ENCODE measurements at places on chromosomes 5 and 9.

GRCh38 chr5:96597438-96598020 is 64.6 kb upstream of the CAST start:
- DNase-seq, result no peak

DNA sequence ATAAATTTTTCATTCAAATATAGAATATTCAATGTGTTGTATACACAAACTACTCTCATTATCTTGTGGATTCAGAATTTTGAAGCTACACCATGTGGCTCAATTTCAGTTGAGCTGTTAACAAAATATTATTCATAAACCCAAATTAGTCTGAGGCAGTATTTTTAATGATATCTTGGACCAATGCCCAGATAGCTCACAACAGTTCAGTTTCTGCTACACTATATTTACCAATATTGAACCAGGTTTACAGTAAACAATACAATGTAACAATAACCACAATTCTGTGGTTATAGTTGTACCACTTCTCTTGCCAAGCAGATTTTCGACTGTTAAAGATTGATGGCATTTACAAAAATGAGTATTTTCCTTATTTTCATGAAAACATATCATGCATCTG is 99.9 kb downstream of the SSBP2 start:
- no peak for DNase-seq

DNA sequence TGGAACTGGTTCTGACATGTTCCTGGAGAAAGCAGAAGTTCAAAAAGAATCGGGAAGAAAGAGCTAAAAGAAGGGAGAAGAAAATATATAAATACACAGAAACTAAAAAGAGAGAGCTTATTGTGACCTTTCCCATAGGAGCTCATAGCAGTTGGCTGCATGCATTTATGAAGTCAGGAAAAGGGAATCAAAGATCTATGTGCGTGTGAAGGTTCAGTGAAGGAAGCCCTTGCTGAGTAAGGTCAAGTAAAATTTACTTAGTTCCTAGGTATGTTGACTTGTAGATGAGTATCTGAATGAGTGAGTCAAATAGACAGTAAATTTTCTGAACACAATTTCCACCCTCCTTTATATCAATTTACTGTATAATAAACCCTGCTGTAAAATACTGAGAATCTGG is 632.5 kb downstream of the SLCO4C1 start:
- no peak for DNase-seq

GRCh38 chr5:16852251-16853005 is 83.7 kb downstream of the MYO10 start:
- DNase-seq, result no peak

- no peak for DNase-seq
Measured at GRCh38 chr9:131869348-131869747, 129.5 kb upstream of the RAPGEF1 start.

- DNase-seq, result no peak
Measured at GRCh38 chr9:94933511-94933828, 207.0 kb downstream of the AOPEP start.

DNA sequence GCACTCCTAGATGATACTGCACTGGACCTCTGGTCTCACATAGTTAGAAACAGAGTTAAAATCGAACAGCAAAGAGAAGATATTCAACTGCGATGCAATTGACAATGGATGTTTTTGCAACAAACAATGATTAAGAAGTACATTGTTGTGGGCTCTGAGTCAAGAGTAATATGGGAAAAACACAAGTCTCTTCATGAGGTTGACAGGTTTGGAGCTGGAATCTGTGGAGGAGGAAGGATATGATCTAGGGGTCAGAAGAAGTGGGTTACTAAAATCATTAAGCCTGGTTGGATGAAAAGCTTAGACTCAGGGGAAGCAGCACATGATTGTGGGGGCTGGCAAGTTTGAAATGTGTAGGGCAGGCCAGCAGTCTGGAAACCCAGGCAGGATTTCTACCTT is 53.1 kb downstream of the PDCD1LG2 start:
- DNase-seq, result no peak

DNA sequence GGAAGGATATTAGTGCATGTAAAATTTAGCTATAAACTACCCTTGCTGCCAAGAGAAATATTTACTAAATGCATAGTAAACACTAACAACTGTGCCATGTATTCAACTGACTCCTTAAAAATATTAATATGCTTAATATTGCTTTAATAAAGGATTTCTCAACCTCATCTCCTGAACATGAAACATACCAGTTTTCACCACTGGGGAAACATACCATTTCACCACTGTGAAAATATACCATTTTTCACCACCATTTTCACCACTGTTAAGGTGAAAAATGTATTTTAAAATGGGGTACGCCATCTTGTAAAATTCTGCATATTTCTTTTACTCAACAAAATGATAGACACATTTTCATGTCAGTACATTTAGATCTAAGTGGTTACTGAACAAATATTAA is 4.5 kb downstream of the RAB14 start:
- no peak for DNase-seq

DNA sequence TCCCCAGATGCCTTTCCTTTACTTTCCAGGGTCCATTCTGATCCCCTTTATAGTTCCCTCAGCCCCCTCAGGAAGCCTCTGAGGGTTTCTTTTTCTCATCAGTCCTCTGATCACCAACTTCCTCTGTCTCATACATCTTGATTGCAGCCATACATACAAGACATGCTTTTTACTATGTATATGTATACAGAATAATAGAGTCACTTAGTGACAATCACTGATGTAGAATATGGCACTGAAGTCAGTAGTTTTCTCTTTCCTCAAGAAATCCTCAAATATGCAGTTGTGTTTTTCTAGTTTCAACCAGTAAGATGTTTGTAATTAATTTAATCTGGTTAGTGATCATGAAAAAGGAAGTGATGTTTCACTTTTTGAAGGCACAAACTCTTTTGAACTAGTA is 364.1 kb downstream of the MAN2A1 start:
- DNase-seq, result no peak

DNA sequence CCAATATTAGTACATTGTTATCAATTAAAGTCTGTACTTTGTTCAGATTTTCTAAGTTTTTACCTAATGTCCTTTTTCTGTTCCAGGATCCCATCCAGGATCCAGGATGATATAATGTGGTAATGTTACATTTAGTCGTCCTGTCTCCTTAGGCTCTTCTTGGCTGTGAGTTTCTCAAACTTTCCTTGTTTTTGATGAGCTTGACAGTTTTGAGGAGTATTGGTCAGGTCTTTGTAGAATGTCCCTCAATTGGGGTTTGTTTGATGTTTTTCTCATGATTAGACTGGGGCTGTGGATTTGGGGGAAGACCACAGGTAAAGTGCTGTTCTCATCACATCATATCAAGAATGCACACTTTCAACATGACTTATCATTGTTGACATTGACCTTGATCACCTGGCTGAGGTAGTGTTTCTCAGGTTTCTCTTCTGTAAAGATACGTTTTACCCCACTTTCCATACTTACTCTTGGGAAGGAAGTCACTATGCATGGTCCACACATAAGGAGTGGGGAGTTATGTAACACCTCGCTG is 9.6 kb downstream of the NDFIP1 start:
- DNase-seq, result no peak

DNA sequence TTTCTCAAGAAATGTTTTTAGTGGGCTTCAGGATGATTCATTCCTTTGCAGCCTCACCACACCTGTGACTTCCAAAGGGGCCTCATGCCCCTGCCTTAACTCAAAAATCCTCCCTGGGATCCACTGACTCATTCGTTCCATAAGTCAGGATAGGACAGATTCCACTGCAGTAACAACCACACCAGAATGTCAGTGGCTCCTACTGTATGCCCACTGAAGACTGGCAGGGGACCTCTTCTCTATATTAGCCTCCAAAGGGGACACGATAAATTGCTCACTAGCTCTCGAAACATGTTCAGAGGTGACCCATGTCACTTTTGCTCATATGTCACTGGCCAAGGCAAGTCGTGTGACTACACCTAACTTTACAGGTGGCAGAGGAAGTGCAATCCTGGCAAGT is 25.7 kb upstream of the LHX2 start:
- DNase-seq, result no peak

DNA sequence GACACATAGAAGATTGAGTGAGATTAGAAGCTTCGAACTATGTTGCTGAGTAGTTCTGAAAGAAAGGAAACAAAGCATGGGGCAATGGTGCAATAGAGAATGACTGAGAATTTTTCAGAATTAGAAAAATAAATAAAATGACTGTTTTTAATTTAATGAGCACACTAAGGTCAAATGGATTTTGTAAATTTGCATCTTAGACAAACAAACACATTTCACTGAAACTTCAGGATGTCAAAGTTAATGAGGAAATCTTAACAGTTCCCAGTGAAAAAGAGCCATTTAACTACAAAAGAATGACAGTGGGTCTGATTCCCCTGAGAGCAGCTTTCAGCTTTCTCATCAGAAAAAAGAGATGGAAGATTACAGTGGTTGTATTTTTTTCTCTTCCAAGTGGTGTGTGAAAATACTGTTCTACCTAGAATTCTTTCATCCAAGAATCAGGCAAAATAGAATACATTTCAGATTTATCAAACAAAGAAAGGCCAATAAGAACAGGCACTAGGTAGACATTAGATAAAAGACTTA is 591.9 kb downstream of the SEMA5A start:
- no peak for DNase-seq

DNA sequence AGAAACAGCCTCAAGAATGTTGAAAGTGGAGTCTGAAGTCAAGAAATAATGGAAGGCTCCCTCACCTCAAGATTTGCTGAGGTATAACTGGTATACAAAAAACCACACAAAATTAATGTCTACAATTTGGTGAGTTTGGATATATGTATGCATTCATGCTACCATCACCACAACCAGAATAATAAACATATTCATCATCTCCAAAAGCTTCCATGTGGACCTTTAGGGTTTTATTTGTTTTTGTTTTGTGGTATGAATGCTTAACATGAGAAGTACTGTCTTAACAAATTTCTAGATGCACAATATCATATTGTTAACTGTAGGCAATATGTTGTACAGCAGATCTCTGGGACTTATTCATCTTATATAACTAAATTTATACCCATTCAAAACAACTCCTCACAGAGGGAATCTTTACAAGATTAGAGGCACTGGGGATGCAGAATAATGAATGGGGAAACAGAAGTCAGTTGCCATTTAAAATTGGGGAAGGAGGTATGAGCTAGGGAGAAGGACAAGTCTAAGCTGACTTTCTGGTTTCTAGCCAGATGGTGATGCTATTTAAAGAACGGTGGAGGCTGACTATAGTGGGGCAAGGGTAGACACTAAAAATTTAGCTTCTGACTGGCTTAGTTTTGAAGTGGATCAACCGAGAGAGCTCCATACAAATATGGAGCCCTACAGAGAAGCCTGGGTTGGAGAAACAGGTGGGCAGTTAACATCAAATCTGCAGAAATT is 213.9 kb downstream of the BNC2 start:
- no peak for DNase-seq

GRCh38 chr5:150567031-150567717 is 59.2 kb downstream of the NDST1 start:
- DNase-seq, result no peak

DNA sequence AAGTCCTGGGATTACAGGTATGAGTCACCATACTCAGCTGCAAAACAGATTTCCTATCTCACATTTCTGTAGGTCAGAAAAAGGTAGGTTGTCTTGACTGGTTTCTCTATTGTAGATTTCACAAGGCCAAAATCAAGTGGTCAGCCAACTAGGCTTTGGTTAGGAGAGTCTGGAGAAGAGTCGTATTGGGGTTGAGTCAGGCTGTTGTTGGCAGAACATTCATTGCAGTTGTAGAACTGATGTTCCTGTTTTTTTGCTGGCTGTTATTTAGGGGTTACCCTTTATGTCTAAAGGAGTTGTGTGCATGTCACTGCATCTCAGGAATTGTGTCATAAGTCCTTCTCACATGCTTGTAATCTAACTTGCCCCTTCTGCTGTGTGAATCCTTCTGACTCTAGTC is 814.2 kb upstream of the GRAMD2B start:
- DNase-seq, result no peak

DNA sequence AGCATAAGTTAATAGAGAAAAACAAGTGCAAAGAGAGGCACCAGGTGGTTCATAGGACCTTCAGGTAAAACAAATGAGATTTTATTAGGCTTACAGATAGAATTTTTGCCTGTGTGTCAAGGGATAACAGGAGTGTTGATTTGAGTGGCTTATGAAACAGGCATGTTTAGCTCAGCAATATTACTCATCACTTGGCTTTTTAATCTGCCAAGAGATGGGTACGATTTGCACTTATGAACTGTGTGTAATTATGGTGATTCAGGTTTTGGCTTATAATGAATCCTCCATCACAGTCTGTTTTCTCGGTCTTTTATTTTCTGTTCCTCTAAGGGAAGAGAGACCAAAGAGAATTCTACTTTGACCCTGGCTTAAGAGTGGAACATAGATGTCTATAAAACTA is 199.3 kb downstream of the DMRTA1 start:
- DNase-seq, result no peak

DNA sequence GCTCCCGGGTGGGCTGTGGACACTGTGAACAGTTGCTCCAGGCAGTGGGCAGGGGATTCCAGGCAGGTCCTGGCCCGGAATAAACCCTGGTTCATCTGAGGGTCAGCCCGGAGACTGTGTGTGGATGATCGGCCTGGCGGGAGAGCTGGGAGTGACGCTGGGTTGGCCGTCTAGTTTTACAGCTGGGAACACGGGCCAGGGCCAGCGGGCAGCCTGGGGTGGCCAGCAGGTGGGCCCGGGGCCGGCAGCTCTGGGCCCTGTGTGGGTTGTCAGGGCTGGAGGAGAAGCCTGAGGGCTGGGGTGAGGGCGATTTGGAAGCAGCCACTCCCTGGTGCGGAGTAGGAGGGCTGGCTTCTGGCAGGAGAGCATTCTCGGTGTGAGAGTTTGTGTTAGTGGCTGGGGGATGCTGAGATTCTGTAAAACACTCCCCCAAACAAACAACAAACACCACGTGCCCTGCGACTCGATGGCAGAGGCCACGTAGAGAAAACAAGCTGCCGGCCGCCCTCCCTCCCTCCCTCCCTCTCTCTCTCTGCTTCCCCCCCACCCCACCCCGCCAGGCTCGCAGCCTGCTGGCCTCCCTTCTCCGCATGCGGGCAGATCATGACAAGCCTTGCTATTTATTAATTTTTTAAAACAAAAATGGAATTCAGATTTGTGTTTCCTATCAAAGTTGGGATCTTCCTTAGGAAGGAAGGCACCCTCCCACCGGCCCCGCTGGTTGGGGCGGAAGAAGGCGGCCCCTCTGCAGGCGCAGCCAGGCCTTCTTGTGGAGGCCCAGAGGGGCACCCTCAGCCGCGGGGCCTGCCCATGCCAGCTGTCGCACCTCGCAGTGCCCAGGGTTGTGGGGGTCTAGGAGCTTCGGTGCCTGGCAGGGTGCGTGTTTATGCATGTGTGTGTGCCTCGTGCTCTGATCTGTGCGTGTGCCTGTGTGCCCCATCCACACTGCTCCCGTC is 49.5 kb downstream of the RXRA start:
- DNase-seq, result no peak
